ENCODE measurements at places on chromosomes 6 and 20. TPM values are rescaled to one million over a fixed set of nuclear protein-coding genes. Genes with fewer than 3 reads are reported as not detected.

LPIN3 gene
- total RNA-seq = 7.6 TPM

DNA sequence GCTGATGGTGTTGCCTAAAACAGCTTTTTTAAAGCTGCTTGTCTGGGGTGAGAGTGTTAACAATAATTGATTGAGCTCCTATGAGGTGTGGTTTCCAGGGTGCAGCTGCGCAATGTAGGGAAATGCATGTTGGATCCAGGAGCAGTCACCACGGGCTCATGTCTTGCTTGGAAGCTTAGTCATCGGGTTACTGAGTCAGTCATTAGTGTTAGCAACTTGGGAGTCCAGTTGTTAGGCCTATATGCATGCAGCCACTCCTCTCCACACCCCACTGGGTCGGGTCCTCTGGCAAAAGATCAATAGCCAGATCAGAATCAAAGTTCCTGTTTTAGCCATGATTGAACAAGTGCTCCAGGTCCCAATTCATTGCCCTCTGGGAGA, 271.7 kb upstream of the CHD6 start:
- no peak for DNase-seq

DNA sequence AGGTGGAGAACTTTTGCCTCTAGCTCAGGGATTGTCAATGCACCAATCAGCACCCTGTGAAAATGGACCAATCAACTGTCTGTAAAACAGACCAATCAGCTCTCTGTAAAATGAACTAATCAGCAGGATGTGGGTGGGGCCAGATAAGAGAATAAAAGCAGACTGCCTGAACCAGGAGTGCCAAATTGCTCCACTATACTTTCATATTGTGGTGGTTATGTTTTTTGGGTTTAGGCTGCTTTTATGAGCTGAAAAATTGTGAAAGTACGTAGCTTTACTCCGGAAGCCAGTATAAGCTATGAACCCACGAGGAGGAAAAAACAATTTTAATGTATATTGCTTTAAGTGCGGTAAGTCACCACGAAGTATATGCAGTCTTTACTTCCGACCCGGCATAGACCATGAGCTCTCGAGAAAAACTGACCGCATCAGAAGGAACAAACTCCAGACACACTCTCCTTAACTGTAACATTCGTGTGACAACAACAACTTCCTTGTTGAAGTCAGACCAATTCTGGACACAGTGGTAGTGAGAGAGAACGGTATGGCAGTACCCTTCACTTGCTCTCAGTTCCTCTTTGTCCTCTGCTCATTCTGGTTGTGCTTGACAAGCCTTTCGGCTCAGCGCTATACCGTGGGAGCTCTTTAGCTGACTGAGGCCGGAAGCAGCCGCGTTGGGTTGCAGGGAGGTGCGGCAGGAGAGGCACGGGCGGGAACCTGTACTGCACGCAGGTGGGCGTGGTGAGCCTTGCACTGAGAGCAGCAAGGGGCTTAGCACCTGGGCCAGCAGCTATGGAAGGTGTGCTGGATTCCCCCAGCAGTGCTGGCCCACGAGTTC, 81.9 kb upstream of the E2F3 start:
- DNase-seq = no peak

- no peak for DNase-seq
Measured at GRCh38 chr6:85417336-85417735, 32.5 kb upstream of the NT5E start.

DNA sequence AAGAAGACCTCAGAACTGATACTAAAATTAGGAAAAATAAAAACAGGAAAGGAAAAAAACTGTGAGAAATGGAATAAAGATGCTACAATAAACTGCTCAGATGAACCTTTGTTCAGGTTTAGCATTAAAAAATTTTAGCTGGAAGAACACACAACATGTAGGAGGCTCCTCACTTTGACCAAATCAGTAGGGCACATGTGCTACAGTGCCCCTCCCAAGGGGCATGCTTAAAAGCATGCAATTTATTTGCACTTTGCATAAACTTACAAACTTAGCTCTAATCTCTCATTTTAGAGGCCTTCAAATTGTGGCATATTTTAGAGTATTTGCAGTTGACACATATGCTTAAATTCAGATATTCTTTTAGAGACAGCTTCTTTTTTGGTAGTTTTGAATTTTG, 570.2 kb downstream of the UTRN start:
- no peak for DNase-seq

Data from NCI-H460 (cell line).